ENCODE measurements at places on chromosomes 16 and 17. TPM values are rescaled to one million over a fixed set of nuclear protein-coding genes. Genes with fewer than 3 reads are reported as not detected.
A peak's percentile ranks its signal among the peaks of the same experiment; 100 is the strongest.

Gene ADAD2
- not detected for total RNA-seq

Gene ADCY7
- 266 TPM for total RNA-seq

Gene ANKRD40CL
- not detected for total RNA-seq

DNA sequence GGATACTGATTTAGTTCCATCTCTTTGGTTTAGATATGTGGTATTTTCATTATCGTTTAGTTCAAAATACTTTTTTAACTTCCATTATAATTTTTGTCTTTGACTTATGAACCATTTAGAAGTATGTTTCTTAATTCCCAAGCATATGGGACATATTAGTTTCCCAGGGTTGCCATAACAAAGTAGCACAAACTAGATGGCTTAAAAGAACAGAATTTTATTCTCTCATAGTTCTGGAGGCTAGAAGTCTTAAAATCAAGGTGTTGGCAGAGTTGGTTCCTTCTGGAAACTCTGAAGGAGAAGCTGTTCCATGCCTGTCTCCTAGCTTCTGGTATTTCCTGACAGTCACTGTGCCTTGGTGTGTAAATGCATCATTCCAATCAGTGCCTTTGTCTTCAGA is 291.5 kb upstream of the AXIN2 start:
- DNase-seq, result no peak

DNA sequence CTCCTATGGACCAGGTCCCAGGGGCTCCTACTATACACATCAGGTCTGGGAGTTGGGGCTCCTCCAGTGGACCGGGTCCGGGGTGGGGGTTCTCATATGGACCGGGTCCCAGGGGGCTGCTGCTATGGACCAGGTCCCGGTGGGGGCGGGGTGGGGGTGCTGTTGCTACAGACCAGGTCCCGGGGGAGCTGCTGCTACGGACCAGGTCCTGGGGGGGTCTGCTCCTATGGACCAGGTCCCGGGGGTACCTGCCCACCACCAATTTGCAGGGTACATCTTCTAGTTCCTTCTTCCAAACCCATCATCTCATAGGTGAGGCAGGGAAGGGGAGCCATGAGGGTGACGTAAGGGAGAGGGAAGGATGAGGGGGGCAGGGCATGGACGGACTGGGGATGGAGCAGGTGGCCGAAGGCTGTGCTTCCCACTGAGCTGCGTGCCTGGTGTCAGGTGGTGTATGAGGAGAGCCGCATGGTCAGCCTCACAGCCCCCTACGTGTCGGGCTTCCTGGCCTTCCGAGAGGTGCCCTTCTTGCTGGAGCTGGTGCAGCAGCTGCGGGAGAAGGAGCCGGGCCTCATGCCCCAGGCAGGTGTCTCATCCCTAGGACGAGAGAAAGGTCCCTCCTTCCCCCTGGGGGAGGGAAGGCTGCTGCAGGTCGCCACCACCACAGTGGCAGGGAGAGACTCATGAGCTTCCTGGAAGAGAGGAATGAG is 6.6 kb downstream of the ENDOV start:
- DNase-seq, result no peak

DNA sequence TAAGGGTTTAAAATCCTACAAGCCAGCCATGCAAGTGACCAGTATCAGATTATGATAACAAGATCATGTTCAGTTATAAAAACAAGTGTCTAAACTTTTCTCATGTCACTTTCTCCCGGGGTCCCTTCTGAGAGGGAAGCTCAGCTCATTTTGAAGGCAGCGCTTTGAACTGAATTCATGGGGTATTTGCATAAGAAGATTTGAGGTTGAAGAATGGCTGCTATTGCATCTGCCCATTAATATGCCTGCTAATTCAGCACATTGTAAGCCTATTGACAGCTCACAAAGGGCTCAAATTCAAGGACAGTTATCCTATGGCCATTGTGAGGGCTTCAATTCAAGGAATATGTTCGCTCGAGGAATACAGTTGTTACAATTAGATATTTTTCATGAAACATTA is 290.2 kb upstream of the IRX3 start:
- no peak for DNase-seq

DNA sequence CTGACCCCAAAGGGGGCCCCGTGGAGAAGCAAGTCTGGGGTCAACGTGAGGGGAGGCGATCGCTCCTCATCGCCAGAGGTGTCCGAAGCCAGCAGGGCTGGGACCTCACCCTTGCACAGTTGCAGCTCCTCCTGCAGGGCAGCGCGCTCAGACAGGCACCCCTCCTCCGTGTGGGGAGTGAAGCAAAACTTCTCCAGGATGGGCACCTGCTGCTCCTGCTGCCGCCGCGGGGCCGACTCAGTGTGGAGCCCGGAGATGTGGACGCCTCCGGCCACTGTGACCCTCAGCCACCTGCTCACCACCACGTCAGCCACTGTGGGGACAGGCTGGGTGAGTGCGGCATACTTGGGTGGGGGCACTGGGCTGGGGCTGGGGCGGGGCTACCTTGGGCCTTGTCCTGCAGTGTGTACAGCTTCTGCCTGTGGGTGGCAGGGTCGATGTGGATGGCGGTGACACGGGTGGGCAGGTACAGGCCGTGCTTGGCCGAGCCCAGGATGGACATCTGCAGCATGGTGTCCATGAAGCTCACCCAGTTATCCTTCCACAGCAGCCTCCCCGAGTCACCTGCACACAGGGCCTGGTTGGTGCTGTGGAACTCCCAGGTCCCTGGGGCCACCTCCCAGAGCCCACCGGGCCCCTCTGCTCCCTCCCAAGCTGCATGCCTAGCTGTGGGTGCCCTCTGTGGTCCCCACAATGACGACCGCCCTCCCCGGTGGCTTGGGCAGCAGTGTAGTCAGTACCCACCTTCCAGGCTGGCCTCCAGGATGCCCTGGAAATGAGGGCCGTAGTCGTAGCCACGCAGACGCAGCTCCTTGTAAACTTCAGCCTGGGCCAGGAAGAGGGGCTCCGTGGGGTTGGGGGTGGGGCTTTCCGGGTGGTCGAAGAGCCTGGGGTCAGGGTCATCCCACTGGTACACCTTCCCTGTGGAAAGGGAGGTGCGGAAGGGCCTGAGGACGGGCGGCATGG is 10.8 kb downstream of the FASN start:
- DNase-seq, result no peak

- no peak for DNase-seq
Measured at GRCh38 chr16:76114681-76115080, 162.5 kb upstream of the CNTNAP4 start.

- DNase-seq, result peak; percentile 42
Measured at GRCh38 chr17:79777120-79777893, 641 bp upstream of the CBX2 start.

GRCh38 chr16:46982335-46982734 is 8.9 kb upstream of the DNAJA2 start:
- no peak for DNase-seq
